Stimulated activated CD8-positive, alpha-beta memory T cell treated with anti-CD3 and anti-CD28 coated beads, Interleukin-15, amount 100 ng/mL, for 1 hour (primary cell): ENCODE measurements at places on chromosomes 12 and 14.
A peak's percentile ranks its signal among the peaks of the same experiment; 100 is the strongest.

DNA sequence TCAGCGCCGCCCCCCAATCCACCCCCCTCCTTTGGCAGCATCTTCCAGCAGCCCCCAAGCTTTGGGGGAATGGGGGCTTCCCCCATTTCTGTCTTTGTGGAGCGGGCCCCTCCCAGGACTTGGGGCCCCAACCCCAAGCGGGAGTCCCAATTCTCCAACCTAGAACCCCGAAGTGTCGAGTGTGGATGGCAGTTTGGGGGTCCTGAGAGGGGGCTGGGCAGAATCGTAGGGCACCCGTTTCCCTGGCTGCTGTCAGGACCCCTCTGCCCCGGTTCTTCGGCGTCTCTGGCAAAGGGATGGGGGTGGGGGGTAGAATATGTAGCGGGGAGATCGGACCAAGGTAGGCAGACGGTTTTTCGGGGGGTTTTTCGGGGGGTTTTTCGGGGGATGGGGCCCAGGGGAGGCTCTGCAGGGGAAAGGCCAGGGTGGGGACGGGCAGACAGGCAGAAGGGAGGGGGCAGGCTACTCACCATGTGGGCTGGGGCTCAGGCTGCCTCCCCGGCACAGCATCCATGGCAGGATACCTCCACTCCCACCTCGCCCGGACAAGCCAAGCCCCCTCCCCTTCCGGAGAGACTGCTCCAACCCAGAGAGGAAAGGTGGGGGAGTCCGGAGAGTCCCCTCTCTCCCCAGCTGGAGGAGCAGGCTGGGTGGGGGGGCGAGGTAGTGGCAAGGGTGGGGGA, 739 bp downstream of the JPH4 start:
- DNase-seq = no peak

GRCh38 chr12:102883204-102883799, 33.7 kb downstream of the PAH start:
- DNase-seq = peak; percentile 14

GRCh38 chr12:28568118-28568517, 377.9 kb downstream of the CCDC91 start:
- no peak for DNase-seq

GRCh38 chr14:96571311-96571710, 69.1 kb downstream of the PAPOLA start:
- DNase-seq = no peak

DNA sequence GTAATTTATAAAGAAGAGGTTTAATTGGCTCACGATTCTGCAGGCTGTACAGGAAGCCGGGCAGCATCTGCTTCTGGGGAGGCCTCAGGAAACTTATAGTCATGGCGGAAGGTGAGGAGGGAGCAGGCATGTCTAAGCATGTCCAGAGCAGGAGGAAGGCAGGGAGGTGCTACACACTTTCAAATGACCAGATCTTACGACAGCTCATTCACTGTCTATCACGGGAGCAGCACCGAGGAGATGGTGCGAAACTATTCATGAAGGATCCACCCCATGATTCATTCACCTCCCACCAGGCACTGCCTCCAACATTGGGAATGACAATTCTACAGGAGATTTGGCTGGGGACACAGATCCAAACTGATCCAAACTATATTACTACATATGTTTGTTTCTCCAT, 10.0 kb downstream of the SFSWAP start:
- no peak for DNase-seq

DNA sequence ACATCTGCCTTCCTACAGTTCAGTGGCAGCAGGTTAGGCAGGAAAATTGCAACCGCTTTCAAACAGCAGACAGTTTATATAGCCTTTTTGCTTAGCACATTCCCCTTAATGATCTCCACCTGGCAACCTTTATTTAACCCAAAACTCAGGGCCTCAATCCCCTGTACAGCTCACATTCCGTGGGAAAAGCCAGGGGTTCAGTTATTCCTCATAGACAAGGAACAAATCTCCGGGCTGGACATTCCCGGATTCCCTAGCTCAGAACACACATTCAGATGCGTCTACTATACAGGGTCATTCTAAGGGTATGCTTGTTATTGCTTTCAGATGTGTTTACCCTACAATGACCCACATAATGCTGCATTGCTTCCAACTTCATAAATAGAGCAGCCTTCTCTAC, 73.8 kb upstream of the DCN start:
- DNase-seq = no peak

GRCh38 chr12:57444744-57445143, 10.2 kb downstream of the INHBC start:
- no peak for DNase-seq

DNA sequence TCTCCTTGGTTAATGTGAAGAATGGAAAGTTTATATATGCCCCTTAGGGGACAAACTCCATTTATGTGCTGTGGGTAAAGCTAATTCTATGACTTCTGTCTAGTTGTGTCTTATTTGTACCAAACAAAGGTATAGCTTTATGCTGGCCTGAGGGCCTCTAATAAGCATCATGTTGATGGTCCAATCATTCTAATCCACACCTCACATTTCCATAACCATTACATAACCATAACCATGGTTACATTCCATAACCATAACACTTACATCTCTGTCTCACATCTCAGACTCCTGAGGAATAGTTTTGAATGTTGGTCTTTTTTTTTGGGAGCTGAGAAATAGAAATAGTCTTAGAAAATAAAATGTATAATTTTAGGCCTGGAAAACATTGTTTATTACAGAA, 1097.1 kb downstream of the FLRT2 start:
- no peak for DNase-seq

DNA sequence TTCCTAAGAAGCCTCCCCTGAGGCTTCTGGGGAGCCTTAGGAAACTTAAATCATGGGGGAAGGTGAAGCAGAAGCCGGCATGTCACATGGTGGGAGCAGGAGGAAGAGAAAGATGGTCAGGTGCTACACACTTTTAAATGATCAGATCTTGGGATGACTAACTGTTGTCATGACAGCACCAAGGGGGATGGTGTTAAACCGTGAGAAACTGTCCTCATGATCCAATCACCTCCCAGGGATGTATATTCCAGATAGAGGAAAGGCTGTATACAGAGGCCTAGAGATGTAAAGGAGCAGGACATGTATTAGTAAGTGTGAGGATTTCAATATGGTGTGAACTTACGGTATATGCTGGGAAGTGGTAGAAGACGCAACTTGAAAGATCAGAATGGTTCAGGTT, 121.1 kb downstream of the CAND1 start:
- DNase-seq = no peak

GRCh38 chr14:50379563-50379962, 17.1 kb downstream of the CDKL1 start:
- no peak for DNase-seq

- DNase-seq = no peak
Measured at GRCh38 chr14:26370115-26370514, 227.7 kb downstream of the NOVA1 start.

GRCh38 chr12:47636908-47637780, 68.7 kb downstream of the RPAP3 start:
- DNase-seq = no peak

DNA sequence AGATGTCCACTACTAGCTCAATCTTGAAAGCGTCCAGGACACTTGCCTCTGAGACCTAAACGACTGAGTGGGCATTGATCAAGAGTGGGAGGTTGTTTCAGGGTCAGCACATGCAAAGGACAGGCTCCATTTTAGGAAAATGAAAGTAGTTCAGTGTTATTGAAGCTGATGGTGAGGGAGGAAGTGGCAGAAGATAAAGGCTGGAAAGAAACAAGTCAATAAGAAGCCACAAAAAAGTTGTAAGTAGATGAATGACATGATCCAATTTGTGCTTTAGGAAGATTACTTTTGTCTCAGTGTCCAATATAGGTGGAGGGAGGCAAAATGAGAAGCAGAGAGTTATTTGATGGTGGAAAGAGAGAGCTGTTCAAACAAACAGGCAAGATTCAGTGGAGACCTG, 22.0 kb downstream of the GPR65 start:
- no peak for DNase-seq

- no peak for DNase-seq
Measured at GRCh38 chr12:84643993-84644392, 268.6 kb downstream of the SLC6A15 start.

DNA sequence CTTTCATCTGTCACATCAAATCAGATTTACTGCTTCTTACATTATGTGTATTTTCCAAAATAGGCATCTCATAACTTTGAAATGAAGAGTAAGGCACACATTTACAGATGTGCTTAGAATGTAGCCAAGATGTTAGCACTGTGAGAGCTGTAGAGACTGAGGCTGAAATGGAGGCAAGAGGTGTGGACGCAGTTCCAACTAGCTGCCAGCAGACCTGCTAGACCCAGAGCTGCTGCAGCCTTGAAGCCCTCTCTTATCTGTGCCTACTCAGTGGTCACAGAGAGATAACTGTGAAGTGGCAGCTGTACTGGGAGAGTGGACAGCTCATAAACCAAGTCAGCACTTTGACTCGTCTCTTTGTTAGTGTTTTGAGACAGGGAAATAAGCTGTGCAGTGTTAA, 470.9 kb downstream of the CCER1 start:
- no peak for DNase-seq

DNA sequence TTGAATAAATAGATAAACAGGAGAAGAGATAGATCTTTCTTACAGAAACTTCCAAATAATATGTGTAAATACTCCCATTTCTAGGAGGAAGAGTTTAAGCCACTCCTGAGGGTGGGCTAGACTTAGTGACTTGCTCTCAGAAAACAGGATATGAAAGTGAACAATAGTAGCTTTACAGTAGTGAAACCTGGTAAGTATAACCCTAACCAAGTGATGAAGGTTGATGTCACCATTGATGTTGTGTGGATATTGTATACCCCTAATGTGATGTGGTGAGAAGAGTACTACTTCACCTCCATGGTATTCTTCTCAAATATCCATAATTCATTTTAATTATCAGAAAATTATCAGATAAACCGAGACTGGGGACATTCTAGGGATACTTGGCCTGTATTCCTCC, 20.9 kb downstream of the AKAP6 start:
- DNase-seq = no peak

DNA sequence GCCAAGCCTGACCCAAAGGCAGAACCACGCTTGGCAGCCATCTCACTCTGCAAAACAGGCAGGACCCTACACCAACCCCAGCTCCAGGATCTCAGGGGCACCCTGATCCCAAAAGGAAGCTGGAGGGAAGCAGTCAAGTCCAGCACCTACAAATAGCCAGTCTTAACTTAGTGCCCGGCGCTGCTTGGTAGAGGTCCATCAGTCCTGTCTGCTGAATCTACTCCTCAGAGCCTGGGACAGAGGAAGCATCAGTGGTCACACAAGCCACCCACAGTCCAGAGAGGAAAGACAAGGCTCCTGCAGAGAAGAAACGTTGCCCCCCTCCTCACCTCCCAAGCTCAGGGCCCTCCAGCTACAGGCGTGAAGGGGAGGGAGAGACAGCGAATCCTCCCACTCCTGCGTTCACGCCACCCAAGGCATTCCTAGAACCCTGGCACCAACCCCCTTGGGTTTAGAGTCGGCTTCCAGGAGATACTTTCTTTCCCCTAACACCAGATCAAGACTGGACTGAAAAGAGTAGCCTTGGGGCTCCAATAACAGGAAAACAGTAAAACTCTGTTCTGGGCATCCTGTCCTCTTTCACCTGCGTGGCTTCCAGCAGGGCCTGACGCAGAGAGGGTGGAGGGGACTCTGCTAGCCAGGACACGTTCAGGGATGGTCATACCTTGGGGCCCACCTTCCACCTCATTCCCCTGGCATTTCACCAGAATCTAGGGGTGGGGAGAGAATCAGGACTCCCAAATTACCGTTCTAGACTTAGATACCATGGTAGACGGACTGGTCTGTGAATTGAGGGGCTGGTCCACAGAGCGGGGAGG, 1.2 kb downstream of the PXN start:
- no peak for DNase-seq

- DNase-seq = no peak
Measured at GRCh38 chr12:45572114-45572513, 157.4 kb upstream of the ARID2 start.
